HFF-Myc (cell line): ENCODE measurements at places on chromosomes 4 and X.

DNA sequence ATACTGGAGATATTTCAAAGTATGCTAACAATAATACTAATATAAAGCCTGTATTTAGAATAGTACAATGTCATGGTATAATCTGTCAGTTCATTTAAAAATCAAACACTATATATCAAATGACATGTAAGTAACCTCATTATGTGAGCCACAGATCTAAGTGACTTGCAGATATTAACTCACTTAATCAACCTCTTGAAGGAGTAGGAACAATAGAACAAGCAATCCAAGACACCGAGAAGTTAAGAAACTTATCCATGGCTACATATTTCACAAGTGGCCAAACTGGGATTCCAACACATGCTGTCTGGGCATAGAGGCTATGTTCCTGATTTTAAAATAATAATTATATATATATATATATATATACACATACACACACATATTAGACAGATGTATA is 554.0 kb downstream of the ARAP2 start:
- no peak for DNase-seq

GRCh38 chr4:68909385-68909784 is 42.2 kb downstream of the UGT2A3 start:
- DNase-seq = no peak

DNA sequence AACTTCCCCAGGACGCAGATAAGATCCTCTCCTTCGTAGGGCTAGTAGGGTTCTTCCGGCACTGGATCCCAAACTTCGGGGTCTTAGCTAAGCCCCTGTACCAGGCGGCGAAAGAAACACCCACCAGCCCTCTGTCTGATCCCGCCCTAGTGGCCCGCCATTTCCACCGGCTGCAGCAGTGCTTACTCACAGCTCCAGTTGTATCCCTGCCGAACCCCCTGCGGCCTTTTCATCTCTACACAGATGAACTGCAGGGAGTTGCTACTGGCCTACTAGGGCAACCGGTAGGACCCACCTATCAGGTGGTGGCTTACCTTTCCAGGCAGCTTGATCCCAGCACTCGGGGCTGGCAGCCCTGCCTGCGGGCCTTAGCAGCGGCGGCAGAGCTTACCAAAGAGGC is 961.2 kb downstream of the RPA4 start:
- no peak for DNase-seq

GRCh38 chrX:130172127-130172845 is 524 bp downstream of the RAB33A start:
- DNase-seq = no peak

DNA sequence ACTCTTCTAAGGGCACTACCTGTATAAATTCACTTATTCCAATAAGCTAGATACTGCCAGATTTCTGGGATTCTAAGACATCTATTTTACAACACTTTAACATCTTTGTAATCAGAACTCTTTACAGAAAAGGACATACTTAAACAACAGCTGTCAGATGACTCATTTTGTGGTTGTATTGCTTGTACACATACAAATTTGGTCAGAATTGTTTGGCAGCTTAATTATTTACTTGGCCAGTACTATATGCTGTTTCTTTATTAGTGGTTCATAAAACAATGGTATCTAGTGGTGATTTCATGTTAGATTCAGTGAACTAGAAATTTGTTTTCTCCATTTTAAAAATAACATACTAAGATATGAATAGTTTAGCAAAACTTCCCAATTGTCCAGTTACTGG is 27.2 kb downstream of the PALLD start:
- peak; percentile 27 for DNase-seq

- no peak for DNase-seq
Measured at GRCh38 chr4:119655111-119655837, 26.7 kb upstream of the PDE5A start.

- no peak for DNase-seq
Measured at GRCh38 chr4:37825968-37826294, 555 bp upstream of the PGM2 start.

DNA sequence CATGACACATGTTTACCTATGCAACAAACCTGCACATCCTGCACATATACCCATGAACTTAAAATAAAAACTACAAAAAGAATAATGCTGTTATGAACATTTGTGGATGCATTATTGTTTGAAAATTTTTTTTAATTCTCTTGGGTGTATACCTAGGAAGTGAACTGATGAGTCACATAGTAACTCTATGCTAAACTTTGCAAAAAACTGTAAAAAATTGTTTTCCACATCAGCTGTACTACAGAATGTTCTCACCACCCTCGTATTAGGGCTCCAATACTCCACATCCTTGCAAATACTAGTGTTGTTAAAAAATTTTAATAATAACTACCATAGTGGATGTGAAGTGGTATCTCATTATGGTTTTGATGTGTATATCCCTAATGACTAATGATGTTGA is 33.3 kb upstream of the ZNF280C start:
- no peak for DNase-seq

DNA sequence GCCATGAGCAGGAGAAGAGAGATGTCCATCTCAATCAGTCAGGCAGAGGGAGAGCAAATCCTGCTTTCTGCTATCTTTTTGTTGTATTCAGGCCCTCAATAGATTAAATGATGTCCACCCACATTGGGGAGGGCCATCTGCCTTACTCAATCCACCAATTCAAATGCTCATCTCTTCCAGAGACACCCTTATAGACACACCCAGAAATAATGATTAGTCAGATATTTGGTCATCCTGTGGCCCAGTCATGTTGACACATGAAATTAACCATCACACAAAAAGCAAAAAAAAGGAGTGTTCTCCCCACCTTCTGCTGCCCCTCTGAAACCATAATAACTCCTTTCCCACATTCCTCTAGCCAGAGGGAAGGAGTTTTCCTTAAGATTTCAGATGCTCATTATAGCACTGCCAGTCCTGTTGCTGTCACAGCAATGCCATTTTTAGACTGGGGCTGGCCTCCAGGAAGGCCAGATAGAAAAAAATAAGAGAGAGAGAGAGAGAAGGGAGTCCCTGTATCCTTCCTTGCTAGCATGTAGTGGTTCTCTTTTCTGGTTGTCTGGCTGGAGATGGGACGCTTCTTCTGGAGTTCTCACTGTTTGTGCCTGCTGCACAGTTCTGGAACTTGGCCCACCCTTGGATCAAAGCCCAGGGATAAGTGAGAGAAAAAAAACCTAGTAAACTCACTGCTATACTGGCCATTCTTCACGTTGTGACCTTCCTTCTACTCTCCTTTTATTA is 177.7 kb downstream of the RBM46 start:
- DNase-seq = no peak

GRCh38 chrX:40952855-40953254 is 132.4 kb upstream of the USP9X start:
- DNase-seq = no peak

GRCh38 chr4:179195887-179196286 is 1753.7 kb upstream of the AGA start:
- no peak for DNase-seq

DNA sequence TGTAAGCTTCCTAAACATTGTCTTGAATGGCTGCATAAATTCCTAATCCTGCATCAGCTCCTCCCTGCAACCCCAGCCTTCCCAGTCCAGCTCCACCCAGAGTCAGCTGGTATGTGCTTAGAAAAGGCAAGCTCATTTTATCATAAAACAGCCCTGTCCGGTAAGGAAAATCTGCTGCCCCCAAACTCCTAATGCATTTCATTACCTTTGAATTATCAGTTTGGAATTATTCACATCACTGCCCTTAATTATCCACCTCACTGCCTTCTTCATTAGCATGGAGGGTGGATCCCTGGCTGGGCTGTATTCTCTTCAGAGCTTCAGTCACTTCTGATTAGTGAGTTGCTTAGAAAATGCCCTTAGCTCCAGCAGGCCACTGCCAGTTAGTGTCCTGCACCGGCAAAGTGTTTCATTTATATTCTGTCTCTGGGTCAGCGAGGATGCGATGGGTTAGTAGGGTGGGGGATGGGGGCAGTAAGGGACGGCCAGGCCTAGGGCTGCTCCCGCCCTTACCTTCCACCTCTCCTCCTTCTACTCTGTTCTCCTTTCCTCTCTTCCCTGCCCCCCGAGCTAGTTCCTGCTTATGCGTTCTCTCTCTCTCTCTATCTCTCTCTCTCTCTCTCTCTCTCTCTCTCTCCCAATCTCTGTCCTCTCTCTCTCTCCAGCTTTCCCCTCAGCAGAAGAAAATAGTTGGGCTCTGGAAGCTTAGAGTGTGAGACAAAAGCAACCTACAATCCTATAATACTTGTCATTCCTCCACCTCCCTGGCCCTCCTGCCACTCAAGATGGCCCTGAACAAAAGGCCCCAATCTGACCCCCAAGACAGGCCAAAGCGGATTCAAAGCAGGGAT is 174.8 kb upstream of the KLF3 start:
- DNase-seq = no peak

DNA sequence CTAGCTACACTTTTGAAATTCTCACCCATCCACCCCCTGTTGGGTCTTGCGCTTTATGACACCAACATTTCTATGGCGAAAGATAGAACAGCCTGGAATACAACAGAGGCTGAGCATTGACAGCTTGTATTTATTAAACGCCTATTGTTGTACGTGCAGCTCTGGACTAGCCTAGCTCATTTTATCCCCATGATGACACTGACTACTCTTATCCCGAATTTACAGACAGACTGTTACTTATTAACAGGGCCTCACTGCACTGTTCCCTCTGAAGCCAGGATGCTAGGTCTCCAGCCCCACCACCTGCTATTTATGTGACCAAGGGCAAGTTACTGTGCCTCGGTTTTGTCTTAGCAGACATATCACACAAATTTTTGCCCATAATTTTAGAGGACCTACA is 1.0 kb upstream of the RFC1 start:
- no peak for DNase-seq

DNA sequence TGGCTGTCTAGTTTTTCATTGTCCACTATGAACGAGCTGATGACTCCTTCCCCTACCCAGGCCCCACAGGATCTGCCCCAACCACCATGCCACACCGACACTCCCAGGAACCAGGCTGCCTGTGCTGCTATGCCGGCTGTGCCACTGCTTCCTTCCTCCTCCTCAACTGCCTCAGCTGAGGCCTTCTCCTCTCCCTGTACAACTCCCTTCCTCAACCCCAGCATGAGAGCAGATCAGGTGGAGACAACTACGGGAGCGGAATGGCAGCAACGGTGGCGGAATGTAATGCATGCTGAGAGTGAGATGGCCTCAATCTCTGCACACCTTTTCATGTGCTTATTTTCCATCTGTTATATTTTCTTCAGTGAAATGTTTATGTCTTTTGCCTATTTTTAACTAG is 76.3 kb upstream of the ASB12 start:
- DNase-seq = no peak

- no peak for DNase-seq
Measured at GRCh38 chrX:37765507-37765906, 14.4 kb upstream of the CYBB start.

- DNase-seq = no peak
Measured at GRCh38 chr4:73764513-73764912, 24.1 kb downstream of the CXCL8 start.

DNA sequence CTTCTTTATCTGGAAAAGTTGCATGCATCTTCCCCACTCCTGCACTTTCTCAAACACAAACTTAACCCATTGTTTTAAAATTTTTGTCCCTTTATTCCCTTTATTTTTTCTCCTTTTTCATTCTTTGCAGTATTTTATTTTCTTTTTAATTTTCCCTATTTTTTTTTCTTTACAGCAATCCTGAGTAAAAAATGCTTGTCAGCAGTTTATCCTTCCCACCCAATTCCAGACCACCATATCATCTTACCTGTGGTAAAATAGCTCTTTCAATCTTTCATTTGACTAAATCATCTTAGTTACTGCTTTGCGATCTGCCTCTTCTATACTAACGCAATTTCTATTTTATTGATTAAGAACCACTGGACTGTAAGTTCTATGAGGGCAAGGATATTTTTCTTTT is 450.5 kb downstream of the KLHL4 start:
- DNase-seq = no peak

- DNase-seq = no peak
Measured at GRCh38 chr4:26496207-26496783, 6.0 kb upstream of the CCKAR start.
